ENCODE measurements at places on chromosomes 2 and 18. TPM values are rescaled to one million over a fixed set of nuclear protein-coding genes. Genes with fewer than 3 reads are reported as not detected.

GRCh38 chr2:200575957-200576356, 9.9 kb upstream of the AOX1 start:
- no peak for DNase-seq

DNA sequence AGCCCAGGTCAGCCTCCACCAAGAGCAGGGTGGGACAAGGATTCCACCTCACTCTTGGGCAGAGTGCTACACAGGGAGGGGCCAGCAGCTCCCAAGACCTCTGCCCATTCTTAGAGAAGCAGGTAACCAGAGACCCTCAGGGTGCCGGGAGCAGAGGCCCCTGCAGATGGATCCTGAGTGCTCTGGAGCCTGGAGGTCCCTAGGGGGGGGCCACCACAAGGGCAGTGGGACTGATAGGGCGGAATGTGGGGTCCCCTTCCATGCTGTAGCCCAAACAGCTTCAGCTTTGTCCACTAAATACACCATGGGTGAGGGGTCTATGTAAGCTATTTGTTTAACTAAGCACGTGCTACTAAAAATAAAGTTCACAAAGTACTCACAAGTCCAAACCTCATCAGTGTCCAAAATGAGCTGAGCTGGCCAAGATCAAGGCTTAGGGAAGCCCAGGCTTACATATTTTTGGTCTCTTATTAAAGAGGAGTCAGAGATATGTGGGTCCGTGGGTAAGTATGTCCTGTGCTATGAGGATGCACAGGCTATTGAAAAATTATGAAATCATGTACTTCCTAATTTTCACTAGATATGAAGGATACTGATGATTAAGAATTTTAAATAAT, 21.5 kb upstream of the GPC1 start:
- DNase-seq: no peak

The STARD6 gene
- total RNA-seq: not detected

The KCTD1 gene
- 22.1 TPM for total RNA-seq

The UGT1A3 gene
- total RNA-seq: not detected

- DNase-seq: no peak
Observed at GRCh38 chr2:136703214-136703613, 62.1 kb upstream of the THSD7B start.

The CNPPD1 gene
- total RNA-seq: 55.4 TPM

DNA sequence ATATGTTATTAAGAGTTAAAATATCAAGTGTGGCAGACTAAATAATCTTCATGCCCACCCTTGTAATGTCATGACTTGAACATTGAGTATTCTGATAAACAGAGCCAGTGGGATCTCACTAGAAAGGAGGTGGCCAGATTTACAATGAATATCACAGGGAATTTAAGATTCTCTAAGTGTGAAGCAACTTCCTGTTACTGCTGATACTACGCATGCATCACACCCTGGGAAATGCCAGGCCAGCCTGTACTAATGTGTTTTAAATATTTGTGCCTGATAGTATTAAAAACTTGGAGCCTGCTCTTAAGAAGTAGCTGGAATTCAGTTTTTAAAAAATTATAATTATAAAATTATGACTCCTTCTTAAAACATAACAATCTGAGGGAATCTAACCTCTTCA, 148.3 kb downstream of the LAMA3 start:
- DNase-seq: no peak

DNA sequence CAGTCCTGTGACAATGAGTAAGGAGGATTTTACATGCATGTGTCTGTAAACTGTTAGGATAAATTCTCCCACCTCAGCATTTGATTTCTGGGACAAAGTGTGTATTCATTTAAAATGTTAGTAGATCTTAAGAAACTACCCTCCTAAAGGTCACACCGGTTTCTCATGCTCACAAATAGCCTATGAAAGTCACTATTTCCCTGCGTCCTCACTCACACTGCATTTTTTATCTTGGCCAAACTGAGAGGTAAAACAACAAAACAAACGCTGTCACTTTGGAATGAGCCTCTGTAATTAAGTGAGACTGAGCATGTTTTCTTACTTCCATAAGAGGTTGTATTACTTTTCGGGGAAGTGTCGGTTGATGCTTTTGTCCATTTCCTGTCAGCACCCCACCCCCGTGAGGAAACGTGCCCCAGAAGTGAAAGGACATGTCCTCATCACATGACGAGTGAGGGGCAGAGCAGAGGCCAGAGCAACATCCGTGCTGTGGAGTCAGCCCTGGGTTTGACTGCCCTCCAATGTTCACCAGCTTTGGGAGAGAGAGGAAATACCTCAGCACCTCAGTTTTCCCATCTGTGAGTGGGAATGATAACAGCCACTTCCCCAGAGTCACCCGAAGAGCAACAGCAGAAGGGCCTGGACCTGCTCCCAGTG, 3.1 kb downstream of the GYPC start:
- DNase-seq: peak; percentile 66

The SLC8A1 gene
- 7.7 TPM for total RNA-seq

DNA sequence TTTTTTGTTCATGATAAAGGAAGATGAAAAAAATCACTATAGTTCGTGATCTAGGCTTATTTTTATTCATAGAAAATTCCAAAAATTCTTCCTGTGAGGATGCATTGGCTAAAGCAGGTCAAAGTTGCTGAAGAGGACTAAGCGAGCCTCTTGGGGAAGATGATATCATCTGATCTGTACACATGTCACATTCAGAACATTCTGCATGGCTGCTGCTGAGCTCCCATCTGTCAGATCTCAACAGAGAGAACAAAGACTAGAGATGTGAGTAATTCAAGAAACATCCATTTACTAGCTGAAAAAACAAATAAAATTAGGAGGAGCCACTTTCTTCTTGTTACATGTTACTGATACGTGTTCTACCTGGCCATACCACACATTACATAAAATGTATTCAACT, 518.6 kb upstream of the FSIP2 start:
- DNase-seq: no peak

DNA sequence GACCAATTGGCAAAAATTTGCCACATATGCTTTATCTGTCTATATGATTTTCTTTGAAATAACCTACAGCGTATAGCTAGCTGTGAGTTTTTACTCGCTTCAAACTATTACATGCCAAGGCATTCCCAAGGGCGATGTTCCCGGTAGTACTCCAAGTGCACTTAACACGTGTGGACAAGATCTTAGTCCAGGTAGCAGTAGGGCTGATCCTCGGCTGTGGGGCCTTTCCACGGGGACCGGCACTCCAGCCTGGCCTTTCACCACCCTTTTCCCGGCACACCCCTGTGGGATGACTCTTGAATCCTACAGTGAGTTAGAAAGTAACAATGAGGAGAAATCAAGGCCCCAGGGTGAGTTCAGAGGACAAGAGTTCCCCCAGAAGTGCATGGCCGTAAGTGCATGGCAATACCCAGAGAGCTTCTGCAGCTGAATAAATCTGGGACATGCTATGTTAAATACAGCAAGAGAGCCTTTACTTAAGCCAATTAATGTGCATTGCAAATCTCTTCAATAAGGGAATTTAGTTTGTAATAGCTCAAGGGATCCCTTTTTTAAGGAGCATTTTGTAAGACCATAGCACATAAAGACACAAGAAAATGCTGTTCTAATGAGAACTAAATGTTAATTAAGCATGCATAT, 26.4 kb downstream of the CHMP1B start:
- DNase-seq: no peak

- no peak for DNase-seq
Observed at GRCh38 chr2:206378835-206379234, 64.5 kb upstream of the ADAM23 start.

GRCh38 chr2:45008296-45009129, 739 bp downstream of the SIX2 start:
- no peak for DNase-seq

- no peak for DNase-seq
Observed at GRCh38 chr2:28997847-28998735, 17.0 kb downstream of the TOGARAM2 start.

- DNase-seq: no peak
Observed at GRCh38 chr18:34806527-34806926, 96.4 kb downstream of the DTNA start.

The VWC2L gene
- total RNA-seq: 0.11 TPM

DNA sequence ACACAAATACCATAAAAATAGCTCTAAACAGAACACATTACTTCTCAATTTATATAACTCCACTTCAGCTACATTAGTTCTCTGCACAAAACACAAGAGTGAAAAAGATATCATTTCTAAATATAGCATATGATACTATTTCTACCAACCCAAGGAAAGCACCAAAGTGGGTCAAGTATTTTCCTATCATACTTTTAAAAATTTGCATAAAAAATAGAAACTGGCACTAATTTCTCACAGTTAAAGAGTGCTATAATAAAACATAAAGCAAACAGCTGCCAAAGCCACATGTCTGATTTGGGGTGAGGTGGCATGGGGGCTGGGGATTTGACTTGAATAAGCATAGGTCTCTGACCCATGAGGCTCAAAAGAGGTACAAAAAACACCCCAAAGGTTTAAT, 61.5 kb downstream of the BARD1 start:
- no peak for DNase-seq

DNA sequence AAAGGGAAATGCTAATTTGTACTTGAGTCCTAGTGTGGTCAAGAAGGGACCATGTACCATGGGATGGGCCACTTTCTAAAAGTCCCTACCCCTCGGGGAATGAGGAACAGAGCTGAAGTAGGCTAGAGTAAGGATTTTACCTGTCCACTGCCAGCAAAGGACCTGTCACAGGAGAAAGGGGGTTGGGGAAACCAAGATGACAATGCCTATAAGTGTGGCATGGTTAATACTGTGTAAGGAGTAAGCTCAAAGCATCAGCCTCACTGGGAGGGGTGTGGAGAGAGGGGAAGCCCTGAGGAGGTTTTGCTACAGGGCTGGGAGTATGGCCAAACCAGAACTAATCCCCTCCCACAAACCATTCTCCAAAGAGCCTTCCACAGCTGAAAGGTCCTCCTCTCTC, 15.8 kb downstream of the GKN2 start:
- DNase-seq: no peak

DNA sequence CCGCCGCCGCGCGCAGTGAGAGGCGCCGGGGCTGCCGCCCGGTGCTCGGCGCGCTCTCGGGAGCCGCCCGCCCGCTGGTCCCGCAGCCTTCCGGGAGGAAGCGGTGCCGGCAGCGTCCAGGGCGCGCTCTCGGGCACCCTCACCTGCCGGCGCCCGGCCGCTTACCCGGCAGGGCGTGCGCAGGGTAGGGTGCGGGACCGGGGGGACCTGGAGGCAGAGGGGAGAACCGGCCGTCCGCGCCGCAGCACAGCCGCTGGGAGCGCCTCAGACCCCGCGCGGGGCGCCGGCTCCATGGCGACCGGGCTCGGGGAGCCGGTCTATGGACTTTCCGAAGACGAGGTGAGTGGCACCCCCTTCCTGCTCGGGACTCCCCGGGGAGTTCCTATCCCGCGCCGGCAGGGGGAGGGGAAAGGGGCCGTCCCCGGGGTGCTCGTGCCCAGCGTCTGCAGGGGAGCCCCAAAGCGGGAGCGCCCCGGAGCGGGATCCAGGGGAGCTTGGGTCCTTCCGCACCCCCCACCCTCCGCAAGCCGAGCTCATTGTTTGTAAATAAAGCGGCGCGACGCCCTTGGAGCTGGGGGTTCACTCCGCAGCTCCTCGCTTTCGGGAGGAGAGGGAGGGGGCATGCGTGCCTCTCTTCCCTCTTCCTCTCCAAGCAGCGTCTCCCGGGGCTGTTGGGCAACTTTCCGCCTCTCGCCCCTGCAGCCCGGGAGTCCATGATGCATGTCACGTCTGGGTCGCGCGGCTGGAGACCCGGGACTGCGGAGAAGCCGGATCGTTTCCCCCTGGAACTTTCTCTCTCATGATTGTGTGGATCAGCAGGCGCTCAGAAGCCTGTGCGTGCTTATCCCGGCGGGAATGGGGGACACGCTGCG, 580 bp downstream of the NEDD4L start:
- DNase-seq: peak; percentile 55

DNA sequence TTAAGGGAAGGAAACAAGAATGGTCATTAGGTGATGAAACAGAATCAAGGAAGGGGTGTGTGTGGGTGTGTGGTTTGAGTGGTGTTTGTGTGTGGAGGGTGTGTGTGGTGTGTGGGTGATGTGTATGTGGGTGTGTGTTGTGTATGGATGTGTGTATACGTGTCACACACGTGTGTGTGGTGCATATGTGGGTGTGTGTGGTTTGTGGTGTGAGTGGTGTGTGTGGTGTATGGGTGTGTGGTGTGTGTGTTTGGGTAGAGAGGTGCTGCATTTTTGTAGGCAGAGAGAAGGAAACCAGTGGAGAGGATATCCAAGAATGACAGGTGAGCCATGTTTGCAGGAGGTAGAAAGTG, 1.1 kb upstream of the CEP192 start:
- no peak for DNase-seq

The GCA gene
- 12.2 TPM for total RNA-seq

GRCh38 chr2:239464166-239465016, 63.6 kb upstream of the HDAC4 start:
- DNase-seq: peak; percentile 7

DNA sequence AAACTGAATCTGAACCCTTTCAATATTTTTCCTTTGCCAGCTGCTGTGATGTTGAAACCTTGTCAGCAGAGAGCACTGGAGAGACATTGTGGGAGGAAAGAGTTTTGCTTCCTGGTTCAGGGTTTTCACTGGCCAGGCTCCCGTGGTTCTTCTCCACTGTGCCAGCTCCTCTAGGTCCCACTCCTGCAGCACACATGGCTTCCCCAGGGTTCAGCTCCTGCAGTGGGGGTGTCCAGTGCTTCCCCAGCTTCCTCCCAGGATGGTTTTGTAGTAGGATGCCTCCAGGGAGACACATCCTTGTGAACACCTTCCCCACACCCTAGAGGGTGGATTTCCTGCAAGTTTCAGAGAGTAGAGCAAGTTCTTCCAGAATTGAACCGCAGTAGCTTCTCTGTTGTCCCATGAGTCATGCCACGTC, 24.0 kb upstream of the SULT1C3 start:
- no peak for DNase-seq

DNA sequence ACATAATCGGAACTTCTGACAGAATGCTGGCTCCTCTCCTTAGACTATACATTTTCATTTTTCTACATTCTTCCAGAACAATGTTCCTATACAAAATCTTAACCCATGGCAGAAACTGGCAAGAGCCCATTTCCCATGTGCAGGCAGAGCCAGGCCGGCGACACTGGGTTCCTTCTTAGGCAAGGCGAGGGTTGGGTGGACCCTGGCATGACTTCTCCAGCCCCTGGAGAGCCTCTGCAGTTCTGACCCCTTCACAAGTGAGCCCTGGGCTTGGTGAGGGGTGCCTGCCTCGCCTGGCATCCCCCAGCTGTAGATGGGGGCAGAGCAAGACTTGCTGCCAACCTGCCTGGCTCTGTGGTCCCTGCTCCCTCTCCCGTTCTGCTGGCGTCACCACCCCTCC, 5.0 kb downstream of the GYPC start:
- no peak for DNase-seq

The ABCG5 gene
- not detected for total RNA-seq

The CGREF1 gene
- total RNA-seq: 8.7 TPM

The COLEC11 gene
- 43.7 TPM for total RNA-seq

DNA sequence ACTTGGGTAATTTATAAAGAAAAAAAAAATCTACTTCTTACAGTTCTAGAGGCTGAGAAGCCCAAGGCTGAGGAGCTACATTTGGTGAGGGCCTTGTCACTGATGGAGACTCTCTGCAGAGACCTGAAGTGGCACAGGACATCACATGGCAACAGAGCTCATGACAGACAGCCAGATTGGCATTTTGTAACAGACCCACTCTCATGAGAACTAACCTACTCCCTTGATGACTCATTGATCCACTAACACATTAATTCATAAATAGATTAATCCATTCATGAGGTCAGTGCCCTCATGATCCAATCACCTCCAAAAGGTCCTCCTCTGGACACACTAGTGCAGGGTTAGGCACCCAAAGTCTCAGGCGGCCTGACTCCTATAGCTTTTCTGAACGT, 318.4 kb downstream of the GULP1 start:
- DNase-seq: no peak
